Glutamatergic neuron (in vitro differentiated cells): ENCODE measurements at places on chromosomes 5 and 9.

DNA sequence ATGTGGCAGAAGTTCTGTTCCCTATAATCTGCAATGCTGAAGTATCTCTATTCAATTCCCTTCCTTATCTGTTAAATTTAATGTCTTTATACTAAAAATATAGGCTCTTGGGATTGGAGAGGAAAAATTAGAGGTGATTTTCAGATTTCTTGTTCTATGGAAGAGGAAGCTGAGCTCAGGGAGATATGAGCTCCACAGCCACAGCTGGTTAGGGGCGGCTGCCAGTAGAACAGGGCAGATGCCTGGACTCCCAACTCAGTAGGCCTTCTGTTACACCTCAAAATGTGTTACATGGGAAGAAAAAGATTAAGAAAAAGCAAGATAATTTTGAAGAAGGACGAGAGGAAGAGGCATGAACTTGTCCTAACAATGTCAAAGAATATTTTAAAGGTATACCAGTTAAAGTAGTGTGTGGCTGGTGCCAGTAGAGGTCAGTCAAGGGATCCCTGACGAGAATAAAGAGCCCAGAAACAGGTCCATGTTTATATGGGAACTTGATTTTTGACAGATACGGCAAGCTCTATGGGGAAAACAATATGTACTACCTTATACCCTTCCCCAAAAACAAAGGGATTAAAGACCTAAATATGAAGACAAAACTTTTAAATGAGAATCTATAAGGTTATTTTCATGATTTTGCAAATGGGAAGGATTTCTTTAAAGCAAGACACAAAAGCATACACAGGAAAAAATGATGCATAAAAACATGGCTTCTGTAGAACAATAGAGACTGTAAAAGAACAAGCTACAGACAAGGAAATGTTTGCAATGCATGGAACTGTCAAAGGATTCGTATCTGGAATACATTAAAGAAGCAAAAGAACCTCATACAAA, 28.7 kb downstream of the DNAJC21 start:
- DNase-seq: no peak

GRCh38 chr5:78971998-78972397, 13.1 kb downstream of the ARSB start:
- no peak for DNase-seq

DNA sequence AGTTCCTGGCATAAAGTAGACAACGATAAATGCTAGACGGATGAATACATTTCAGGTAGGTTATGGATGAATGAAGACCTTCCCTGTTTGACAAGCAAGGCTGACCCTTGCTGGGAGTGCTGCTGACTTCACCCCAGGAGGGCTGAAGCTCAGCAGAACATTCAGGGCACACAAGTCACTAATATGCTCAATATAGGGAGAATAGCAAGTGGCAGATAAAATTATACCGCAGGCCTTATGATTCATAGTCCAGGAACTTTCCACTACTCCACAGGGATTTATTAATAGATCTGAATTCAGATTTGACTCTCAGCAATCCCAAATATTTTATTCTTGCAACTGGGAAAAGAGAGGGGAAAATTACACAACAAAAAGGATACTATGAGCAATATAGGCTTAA, 38.2 kb upstream of the GRAMD2B start:
- no peak for DNase-seq

- no peak for DNase-seq
Observed at GRCh38 chr9:102114557-102114956, 376.1 kb upstream of the GRIN3A start.

DNA sequence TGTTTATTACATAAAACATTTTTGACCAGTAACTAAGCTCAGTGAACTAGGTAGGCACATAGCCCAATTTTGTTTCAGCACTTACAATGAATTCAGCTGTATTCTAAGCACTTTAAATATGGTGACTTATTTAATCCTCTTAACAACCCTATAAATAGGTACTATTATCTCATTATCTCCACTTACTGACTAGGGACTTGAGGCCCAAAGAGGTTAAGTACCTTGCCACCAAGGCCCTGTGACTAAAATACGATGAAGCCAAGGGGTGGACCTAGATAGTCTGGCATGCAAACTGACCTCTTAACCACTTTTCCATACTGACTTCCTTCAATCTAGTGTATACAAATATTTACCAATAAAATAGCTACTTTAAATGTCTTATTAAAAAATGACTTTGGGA, 266.4 kb downstream of the ZNF608 start:
- no peak for DNase-seq

- DNase-seq: no peak
Observed at GRCh38 chr5:58011301-58011700, 448.6 kb downstream of the PLK2 start.

GRCh38 chr5:74432721-74433120, 207.8 kb downstream of the ENC1 start:
- DNase-seq: no peak

DNA sequence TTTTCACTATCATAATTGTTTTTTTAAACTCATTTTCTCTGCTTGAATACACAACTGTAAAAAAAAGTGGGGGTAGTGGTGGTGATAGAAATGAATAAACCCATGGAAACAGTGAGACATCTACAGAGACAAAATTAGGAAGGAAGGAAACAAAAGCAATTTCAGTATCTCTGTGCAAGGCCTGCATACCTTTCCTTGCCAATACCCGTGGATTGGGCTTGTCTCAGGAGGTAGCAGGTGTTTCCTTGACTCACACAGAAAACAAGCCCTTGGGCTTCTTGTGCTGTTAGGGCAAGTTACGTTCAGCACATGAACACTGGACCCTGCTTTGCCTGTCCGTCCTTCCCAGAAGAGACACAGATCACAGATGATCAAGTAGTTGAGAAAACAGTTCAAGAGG, 372.2 kb downstream of the ZSWIM6 start:
- DNase-seq: no peak

- no peak for DNase-seq
Observed at GRCh38 chr5:2724031-2724581, 27.4 kb downstream of the IRX2 start.

GRCh38 chr9:86713970-86714369, 233.3 kb downstream of the GAS1 start:
- no peak for DNase-seq

GRCh38 chr9:24712206-24712605, 166.5 kb upstream of the IZUMO3 start:
- no peak for DNase-seq

DNA sequence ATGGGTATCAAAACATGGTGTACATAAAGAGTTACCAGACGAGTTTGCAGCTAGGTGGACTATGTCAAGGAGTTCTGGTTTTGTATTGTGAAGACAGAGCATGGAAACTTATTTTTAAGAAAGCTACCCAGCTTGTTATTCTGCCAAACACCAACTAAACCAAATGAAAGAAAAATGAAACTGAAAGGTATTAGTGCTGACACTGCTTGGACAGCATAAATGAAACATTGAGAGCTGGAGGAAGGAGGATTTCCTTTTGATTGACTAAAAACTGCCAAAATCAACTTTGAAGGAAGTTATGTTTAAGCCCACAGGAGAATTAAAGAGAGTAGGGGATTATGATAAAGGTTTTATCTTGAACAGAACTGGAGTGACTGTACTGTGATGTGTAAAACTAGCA, 766.2 kb downstream of the PTPRD start:
- DNase-seq: no peak

DNA sequence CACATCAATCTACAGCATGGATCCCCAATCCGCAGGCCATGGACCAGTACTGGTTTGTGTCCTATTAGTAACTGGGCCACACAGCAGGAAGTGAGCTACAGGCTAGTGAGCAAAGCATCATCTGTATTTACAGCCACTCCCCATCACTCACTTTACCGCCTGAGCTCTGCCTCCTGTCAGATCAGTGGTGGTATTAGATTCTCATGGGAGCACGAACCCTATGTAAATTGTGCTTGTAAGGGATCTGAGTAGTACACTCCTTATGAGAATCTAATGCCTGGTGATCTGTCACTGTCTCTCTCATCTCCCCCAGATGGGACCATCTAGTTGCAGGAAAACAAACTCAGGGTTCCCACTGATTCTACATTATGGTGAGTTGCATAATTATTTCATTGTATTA, 212.7 kb upstream of the FAM174A start:
- no peak for DNase-seq

GRCh38 chr5:179858241-179858585, 404 bp downstream of the MRNIP start:
- DNase-seq: peak; percentile 46

- DNase-seq: peak; percentile 65
Observed at GRCh38 chr9:127578952-127579853, 32.9 kb upstream of the STXBP1 start.

DNA sequence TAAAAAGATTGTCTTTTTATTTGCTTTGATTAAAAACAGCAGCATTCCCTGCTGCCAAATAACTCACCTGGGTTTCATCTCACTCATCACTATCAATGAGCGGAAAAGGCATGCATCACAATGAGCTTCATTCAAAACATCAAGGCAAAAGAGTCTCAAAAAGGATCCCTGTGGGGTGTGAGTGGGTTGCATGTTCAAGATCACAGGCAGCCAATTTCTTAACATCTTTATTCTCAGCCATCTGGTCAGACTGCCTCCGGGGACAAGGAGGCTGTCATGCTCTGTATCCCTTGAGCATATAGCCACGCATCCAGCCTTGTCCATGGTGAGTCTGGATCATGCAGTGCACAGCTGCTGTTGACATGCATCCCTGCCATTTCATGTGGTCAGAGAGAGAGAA, 117.1 kb downstream of the ICE1 start:
- DNase-seq: no peak

DNA sequence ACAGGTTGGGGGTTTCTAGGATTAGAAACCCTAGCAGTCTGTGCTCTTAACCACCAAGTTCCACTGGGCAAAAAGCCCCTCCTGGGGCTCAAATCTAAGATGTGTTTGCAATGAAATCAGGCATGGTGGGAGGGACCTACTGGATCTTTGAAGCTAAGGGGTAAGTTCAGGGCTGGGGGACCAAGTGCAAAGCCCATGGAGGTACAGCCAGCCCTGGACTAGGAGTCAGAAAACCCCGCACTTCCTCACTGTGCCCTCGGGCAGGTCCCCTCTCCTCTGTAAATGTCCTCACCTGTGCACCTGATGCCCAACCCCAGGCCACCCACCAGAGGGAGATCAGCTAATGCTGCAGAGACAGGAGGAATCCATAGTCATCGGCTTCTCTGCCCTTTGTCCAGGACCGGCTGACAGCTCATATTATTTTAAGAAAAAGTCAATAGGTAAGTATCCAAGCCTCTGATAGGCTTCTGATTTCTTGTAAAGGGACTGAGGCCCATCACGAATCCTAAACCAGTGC, 138.3 kb downstream of the PAX5 start:
- DNase-seq: no peak

GRCh38 chr5:119336845-119337580, 18.8 kb upstream of the TNFAIP8 start:
- no peak for DNase-seq

DNA sequence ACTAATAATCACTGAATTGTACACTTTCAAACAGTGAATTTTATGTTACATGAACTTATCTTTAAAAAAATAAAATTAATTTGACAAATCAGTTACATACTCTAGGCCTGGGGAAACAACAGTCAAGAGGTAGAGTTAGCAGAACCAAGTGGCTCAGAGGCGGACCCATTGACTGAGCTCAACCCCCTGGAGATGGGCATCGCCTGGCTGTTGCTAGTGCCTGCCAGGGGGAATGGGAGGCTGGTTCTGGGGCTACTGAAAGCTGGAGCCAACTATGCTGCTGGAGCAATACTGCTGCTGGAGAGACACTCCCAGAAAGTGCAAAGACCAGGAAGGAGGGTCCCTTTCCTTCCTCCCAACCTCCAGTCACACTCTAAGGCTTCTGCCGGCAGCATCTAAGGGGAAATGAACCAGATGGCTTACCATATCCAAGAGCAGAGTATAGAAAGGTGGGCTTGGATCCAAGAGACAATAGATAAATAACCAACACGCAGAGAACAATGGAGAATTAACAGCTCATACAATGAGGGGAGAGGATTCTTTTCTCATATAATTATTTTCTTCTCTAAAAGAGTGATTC, 40.3 kb upstream of the ANKRD55 start:
- DNase-seq: no peak

DNA sequence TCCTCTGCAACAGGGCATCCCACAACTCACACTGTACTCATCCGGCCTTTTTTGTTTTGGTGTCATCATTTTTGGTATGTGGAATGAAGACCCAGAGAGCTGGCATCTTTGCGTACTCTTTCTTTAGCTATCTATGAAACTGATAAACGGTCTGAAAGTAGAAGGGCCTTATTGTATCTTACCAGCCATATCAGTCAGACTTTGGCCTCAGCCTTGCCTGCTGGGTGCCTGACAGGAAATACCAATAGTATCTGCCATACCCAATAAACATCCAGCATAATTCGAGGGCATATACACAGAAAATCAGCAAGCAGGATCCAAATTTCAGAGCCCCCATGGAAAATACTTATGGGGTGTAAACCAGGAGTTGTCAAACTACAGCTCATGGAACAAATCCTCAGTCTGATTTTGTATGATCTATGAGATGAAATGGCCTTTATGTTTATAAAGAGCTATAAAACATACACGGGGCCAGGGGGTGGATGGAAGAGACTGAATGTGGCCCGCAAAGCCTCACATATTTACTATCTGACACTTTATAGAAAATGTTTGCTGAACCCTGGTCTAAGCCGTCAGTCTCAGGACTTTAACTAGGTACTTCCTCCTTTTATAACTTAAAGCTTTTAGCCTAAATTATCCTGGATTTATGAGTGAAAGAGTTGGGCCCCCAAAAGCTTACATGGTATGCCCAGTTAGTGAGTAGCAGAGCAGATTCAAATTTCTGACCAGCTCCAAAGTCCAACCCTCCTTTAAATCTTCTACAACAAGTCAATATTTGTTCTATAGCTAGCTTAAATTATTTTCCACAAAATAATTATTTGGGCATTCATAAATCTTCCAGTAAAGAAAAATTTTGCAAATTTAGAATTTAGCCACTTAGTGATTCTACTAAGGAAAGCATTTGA, 308.0 kb upstream of the PUM3 start:
- DNase-seq: no peak

GRCh38 chr5:147240266-147240985, 5.6 kb downstream of the STK32A start:
- no peak for DNase-seq

DNA sequence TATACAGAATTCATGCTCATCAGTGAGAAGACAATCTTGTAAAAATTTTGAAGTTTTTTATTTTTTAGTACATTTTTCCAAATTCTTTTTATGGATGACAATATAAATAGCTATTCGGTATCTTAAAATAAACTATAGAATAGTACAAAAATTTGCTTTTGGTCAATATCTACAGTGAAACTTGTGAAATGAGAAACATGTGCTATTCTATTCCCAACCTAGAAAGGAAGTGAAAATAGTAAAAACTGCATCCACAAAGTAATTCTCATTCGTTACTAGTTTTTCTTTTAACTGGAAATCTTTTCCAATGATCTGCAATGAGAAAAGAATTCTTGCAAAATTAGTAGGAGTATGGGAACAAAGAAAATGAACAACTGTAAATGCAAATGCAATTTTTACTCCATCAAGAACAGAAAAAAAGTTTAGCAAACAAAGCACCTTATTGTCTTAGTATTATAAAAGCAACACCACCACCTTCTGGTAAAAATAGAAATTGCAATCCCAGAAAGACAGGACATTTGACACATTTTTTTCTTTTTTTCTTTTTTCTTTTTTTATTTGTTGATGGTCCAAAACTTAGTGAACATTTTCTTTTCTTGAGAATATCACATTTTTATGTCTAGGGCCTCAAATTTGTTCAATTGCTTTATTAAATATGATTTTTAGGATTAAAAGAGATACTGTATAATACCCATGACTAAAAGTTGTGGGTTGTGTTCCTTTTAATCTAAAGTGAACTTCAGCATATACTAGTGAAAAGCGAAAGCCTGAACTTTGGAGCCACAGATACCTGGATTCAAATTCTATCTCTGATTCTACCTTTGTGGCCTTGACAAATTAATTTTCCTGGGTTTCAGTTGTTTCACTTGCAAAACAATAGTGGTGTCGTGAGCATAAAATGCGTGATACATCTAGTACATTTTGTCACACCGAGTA, 72.3 kb downstream of the SLCO4C1 start:
- DNase-seq: no peak
